ENCODE measurements at places on chromosomes 7 and 10.

- no peak for DNase-seq
Observed at GRCh38 chr7:76217942-76218566, 16.4 kb downstream of the SRRM3 start.

- no peak for DNase-seq
Observed at GRCh38 chr7:13225068-13225467, 537.6 kb downstream of the ARL4A start.

GRCh38 chr10:63477927-63478326, 12.2 kb upstream of the JMJD1C start:
- DNase-seq = no peak

DNA sequence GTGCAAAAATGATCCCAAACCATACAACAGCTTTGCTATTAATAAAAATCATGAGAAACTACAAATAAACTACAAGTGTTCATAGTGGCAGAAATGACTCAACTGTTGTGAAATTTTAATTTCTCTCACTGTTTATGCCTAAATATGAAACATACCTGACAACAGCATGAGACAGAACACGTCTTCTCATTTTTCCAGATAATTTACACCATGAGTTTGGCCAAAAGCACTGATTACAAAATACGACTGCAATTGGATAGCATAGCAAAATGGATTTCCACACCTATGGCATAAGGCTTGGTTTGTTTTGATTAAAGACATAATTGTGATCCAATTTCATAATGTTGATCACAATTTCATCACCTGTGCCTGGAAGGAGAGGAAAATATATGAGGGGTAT, 608.6 kb downstream of the GATA3 start:
- no peak for DNase-seq

GRCh38 chr10:76430061-76430645, 998.7 kb downstream of the LRMDA start:
- DNase-seq = no peak

- no peak for DNase-seq
Observed at GRCh38 chr10:69065406-69066361, 22.2 kb upstream of the SRGN start.
